CD4-positive, alpha-beta T cell treated with Interleukin-15 for 1 hour (primary cell): ENCODE measurements at places on chromosomes 13 and 19.

DNA sequence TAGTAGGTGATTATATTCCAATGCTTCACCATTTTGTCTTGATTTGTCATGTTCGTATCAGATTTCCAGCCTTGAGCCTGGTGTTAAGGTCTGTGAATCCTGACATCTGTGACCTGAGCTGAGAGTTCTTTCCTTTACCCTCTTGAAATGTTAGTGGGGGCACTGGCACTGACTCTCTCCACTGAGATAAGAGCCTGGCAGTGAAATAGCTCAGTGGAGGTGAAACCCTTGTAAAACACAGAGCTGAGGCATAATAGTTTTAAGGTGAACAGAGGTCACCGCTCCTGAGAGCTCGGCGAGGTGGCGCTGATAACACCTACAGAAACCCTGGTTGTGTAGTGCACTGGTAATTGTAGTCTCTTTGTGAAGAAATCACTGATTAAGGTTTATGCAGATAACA is 748.2 kb downstream of the DIAPH3 start:
- DNase-seq = no peak

DNA sequence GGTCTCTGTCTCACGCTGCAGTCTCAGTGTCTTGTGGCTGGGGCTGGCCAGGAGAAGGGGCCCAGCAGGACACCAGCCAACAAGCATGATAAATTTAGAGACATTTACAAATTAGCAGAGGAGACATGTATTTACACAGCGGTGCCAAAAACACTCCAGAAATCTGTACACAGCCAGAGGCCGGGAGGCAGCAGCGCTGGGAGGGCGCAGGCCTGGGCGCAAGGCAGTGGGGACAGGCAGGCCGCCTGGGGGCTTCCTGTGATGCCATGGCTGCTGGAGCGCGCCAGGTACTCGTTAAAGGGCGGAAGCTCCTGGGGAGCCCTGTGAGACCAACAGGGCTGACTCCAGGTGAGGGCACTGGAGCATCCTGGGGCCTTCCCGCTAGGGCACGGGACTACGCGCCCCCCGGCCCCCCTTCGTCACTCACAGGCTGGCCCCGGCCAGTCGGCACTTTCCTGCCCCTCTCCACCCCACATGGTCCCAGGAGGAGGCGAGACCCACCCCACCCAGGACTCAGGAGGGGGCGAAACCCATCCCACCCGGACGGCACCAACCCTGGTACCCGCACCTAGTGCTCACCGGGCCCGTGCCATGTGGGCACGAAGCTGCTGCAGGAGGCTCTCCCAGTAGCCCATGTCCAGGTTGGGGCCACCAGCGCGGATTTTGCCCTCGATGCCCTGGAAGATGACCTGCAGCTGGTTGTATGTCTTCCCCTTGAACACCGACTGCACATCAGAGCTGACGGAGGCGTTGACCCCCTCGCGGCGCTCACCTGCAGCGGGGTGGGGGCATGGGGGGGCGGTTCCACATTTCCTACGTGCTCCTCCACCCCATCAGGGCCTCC is 7.4 kb upstream of the TBXA2R start:
- no peak for DNase-seq

GRCh38 chr19:49216071-49216470 is 58.5 kb downstream of the TRPM4 start:
- DNase-seq = no peak

- DNase-seq = no peak
Observed at GRCh38 chr13:30830638-30830965, 75.5 kb upstream of the MEDAG start.

DNA sequence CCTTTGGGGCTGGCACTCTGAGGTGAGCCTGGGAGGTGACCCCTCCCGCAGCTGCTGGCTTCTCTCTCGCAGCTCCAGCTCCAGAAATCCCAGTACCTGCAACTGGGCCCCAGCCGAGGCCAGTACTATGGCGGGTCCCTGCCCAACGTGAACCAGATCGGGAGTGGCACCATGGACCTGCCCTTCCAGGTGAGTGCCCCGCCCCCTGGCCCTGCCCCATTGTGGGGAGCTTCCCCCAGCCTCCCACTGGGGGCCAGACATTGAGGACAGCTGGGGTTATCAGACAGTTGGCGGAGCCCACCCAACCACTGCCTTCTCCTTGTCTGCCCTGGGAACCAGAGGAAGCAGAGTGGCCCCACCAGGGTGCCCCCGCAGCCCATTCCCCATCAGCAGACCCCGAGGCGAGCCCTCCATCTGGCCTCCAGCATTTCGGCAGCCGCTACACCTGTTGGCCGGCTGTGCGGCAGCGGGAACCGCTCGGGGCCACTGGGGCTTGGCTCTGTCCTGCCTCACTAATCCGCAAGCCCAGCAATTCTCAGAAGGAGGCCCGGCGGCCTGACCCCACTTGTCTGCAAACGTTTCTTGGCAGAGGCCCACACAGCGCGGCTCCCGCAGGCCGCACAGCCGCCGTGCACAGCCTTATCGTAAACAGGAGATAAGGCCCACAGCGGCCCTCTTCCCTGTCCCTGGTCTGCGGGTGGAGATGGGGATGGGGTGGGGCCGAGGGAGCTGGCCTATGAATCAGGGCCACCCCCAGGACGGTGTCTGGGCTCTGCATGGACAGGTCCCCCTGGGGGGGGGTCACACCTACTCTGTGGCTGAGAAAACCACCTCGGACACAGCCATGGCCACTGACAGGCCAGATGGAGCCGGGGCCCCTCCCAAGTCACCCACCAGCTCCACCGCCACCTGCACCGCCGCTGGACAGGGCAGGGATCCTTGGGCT is 48.0 kb downstream of the COMP start:
- DNase-seq = no peak

GRCh38 chr13:52428295-52428694 is 22.1 kb downstream of the VPS36 start:
- DNase-seq = no peak

- no peak for DNase-seq
Observed at GRCh38 chr13:57739543-57740190, 108.1 kb downstream of the PCDH17 start.

DNA sequence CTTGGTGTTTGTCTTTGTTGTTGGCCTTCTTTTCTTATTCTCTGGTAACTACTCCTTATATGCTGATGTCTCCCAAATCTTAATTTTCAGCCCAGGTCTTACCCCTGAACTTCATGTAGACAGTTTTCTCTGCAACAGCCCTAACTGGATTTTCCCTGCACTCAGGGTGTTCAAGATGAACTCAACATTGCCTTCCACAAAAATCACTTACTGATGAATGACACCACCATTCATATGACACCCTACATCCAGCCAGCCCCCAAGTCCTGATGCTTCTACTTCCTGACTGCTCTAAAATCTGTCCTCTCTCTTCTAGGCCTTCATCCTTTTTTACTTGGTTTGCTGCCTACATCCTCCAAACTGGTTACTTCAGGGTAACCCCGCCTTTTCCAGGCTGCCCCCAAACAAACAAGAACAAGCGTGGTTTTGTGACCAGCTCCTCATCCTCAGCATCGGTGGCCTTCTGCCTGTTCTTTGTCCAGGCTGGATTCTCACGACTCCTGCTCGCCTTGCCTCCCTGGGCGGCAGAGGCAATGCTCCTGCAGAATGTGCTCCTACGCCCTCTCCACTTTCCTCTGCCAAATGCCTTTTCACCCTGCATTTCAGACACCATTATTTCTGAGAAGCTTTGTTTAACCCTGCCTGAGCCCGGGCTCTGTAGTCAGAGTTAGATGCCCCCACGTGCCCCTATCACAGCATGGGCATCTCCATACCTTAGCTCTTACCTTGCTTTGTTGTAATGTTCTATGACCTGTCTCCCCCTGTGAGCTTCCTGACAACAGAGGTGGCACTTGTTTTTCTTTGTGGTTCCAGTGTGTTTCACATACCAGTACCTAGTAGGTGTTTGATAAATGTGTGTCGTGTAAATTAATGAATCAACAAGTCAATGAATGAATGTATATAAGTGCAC is 61.8 kb downstream of the WDFY2 start:
- DNase-seq = peak; percentile 32

- no peak for DNase-seq
Observed at GRCh38 chr19:30666301-30666803, 294.2 kb downstream of the ZNF536 start.

DNA sequence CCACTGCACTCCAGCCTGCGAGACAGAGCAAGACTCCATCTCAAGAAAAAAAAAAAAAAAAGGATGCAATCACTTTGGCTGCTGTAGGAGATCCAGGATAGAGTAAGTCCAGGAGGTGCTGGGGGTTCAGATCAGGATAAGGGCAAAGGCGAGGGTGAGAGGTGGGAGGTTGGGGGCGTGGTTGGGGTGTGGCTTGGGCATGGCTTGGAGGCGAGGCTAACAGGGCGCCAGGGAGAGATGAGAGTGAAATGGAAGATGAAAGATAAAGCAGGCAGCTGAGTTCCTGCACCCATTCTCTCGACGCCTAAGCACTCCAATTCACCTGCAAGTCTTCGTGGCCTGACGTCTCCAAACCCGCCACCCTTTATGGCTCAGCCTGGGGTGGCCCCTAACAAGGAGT is 25.0 kb upstream of the ZNRF4 start:
- no peak for DNase-seq
